CD4-positive, CD25-positive, alpha-beta regulatory T cell (primary cell): ENCODE measurements at places on chromosomes 11 and 22. TPM values are rescaled to one million over a fixed set of nuclear protein-coding genes. Genes with fewer than 3 reads are reported as not detected.

Gene MS4A1
- total RNA-seq, result 0.79 TPM

Gene GGTLC2
- not detected for total RNA-seq

Gene BIRC3
- total RNA-seq, result 239 TPM

Gene PRDM11
- 9.0 TPM for total RNA-seq

Gene BARX2
- not detected for total RNA-seq

Gene RIMBP3C
- total RNA-seq, result 0.47 TPM

Gene MRGPRF
- not detected for total RNA-seq

Gene RPS13
- total RNA-seq, result 1,120 TPM

Gene HBG2
- total RNA-seq, result not detected

Gene C11orf42
- total RNA-seq, result not detected

Gene SYT7
- total RNA-seq, result 0.20 TPM

Gene HORMAD2
- total RNA-seq, result not detected

Gene SH3BP1
- 126 TPM for total RNA-seq

Gene GTSE1
- total RNA-seq, result 1.3 TPM

Gene PGM2L1
- 16.8 TPM for total RNA-seq

Gene ZNF202
- 14.6 TPM for total RNA-seq

Gene CLCF1
- 3.0 TPM for total RNA-seq

Gene C2CD2L
- total RNA-seq, result 21.1 TPM

Gene ZNF215
- 0.15 TPM for total RNA-seq

Gene CFAP300
- not detected for total RNA-seq

Gene P2RX6
- 0.59 TPM for total RNA-seq

Gene SAA4
- not detected for total RNA-seq

Gene OR51B2
- total RNA-seq, result not detected

Gene OR51V1
- not detected for total RNA-seq

Gene ARHGAP8
- 2.6 TPM for total RNA-seq

Gene OR4C3
- not detected for total RNA-seq

Gene MS4A3
- total RNA-seq, result 0.79 TPM

Gene OR52I1
- not detected for total RNA-seq

Gene CRYBA4
- not detected for total RNA-seq

Gene POU2AF1
- 4.8 TPM for total RNA-seq

Gene OR51F1
- not detected for total RNA-seq

Gene OR5AP2
- total RNA-seq, result not detected

Gene OR52H1
- 0.37 TPM for total RNA-seq

Gene DERL3
- 1.0 TPM for total RNA-seq

Gene LARGE1
- total RNA-seq, result not detected

Gene MUC6
- not detected for total RNA-seq

Gene KRTAP5-8
- 0.35 TPM for total RNA-seq

Gene OR8D1
- not detected for total RNA-seq

Gene UFD1
- total RNA-seq, result 97.7 TPM
